ENCODE measurements at places on chromosomes 13 and 19.

DNA sequence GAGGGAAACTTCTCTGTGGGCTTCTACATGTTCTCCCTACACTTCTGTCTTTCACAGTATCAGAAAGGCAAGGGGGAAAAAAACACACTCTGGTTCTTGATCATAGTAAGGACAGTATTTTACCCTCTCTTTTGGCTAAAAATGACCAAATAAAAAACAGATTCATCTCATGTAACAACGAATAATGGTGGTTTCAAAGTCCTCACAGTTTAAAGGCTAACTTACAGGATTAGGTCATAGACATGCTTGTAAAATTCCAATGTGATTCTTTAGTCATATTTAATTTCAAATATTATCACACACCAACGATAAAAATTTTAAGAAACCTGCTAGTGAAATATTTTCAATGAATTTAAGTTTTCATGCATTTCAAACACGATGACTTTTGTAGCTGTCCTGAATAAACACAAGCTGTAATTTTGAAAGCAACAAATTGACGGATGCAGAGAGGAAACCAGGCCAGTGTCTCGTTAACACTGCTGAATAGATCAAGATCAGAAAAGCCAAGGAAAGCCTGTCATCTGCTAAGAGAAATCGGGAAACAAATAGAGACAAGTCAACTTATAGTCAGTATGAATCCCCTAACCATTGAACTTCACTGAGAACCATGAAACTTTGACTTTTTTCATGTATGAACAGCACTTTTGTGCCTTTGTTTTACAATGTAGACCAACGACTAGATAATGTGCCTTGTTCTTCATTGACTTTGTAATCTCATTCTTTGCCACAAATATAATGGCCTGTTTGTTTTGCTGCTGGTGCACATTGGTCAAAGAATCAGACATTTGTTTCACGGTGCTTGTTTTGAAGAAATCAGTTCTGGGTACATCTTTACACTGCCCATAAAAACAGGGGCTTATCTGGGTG lies 22.0 kb downstream of the MBNL2 start:
- no peak for DNase-seq

- DNase-seq = no peak
These were observed 3.8 kb downstream of the ALOX5AP start for GRCh38 chr13:30739237-30739528.

- DNase-seq = no peak
These were observed at the start of gene ZNF580 for GRCh38 chr19:55640577-55641425. Gene ZNF580 (plus strand): TSS chr19:55641002. CDS start chr19:55642509, 1,507 bp downstream.

DNA sequence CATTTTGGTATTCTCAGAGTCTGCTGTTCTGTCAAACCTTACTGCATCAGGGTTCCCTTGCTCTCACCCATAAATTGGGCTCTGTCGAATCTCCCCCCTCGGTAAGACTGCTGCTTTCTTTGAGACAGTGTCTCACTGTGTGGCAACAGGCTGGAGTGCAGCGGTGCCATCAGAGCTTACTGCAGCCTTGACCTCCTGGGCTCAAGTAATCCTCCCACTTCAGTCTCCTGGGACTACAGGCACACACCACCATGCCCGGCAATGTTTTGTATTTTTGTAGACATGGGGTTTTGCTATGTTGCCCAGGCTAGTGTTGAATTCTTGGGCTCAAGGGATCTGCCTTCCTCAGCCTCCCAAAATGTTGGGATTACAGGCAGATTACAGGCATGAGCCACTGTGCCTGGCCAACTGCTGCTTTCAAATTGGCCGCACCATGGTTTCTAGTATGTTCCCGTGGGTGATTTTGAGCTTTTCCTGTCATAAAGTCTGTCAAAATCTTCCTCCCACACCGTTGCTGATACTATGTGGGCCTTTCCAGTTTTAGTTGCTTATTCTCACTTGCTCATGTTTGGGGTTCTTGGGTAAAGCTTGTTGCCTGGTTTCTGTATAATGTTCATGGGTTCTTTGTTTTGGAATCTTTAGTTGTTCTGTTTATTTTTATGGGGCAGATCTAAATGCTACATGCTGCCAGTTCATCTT lies 10.6 kb downstream of the RFC3 start:
- no peak for DNase-seq

DNA sequence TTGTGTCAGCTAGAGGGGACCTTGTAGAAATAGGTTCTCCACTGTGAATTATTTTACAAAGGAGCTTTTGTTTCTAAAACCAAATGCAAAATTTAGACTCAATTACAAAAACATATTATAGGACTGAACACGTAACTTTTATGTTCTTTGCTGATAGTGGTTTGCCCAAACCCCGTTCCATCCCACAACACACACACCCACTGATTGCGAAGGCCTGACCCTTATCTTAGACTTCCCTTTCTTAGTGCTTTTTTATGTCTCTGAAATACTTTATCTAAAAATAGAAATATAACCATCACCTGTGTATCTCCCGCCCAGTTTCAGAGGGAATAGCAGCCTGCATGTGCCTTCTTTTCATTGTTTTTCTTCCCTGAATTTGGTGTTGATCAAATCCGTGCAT lies 13.0 kb downstream of the CCNA1 start:
- no peak for DNase-seq

DNA sequence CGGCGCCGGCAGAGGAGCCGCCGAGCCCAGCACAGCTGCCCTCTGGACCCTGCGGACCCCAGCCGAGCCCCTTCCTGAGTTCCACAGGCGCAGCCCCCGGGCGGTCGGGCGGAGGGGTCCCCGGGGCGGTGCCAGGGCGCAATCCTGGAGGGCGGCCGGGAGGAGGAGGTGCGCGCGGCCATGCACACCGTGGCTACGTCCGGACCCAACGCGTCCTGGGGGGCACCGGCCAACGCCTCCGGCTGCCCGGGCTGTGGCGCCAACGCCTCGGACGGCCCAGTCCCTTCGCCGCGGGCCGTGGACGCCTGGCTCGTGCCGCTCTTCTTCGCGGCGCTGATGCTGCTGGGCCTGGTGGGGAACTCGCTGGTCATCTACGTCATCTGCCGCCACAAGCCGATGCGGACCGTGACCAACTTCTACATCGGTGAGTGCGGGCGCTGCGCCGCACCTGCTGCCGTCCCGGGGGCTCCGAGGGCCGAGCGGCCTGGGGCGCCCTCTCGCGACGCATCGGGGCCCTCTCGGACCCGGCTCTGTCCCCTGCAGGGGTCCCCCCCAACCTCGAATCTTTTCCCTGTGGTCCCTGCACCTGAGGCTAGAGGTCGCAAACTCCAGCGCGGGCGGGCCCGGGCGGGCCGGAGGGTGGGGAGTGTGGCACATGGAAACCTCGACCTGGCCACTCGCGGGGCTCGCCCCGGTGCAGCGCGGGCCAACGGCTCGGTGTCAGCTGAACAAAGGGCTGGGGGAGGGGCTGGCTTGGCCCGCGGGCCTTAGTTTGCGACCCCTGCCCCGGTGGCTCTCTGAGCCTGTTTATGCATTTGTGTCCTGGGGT lies at the start of gene KISS1R:
TSS of gene KISS1R (plus strand) at position 11 of the 829 bp plus-strand sequence. CDS start at position 181, 170 bp downstream.
- DNase-seq = peak; percentile 71

DNA sequence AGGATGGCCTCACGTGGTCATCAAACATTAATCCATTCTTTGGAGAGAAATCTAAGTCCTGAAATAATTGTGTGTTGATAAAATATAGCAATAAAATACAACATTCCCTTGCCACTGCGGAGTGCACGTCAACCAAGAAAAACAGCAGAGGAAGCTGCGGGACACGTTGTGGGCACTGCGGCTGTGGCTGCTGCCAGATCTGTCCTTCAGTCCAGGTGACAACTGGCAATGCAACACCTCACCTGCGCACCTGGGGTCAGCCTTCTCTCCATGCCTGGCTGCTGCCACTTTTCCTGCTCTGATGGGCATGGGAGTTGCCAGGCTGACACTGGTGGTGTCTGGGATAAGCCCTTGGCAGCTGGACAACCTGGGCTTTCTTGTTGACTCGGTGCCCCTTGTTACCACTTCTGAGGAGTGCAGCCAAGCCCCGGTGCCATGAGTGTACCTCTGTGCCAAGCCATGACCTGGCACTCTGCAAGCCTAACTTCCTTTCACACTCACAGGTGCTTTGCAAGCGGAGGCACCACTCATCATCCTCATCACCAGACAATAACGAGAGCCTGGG lies 251.6 kb upstream of the TSHZ3 start:
- no peak for DNase-seq

DNA sequence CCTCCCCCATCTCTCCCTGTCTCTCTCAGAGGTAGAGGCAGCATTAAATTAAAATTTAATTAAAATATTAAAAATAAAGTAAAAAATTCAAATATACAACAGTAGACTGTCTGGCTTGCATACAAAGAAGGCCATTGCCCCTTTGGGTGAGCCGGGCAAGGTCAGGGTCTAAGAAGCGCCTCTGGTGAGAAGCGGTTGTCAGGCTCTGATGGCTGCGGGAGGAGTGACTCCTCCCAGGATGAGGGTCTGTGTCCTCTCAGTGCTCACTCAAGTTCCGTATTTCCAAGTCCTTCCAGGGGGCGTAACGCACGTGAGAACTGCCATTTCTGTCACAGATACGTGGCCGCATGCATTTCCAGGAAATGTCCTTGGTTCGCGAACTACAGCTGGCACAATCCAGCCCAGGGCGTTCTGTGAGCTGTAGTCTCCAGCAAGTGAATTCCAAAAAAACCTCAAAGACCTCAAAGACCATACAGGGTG lies 737 bp upstream of the ZNF181 start:
- DNase-seq = no peak
